ENCODE measurements at places on chromosomes 4 and X.

GRCh38 chr4:81030061-81030980, at the start of gene BMP3:
BMP3 (plus strand) TSS chr4:81030708; CDS start chr4:81031285, 577 bp downstream.
- no peak for DNase-seq

- no peak for DNase-seq
Measured at GRCh38 chr4:38166082-38166481, 205.9 kb downstream of the PTTG2 start.

DNA sequence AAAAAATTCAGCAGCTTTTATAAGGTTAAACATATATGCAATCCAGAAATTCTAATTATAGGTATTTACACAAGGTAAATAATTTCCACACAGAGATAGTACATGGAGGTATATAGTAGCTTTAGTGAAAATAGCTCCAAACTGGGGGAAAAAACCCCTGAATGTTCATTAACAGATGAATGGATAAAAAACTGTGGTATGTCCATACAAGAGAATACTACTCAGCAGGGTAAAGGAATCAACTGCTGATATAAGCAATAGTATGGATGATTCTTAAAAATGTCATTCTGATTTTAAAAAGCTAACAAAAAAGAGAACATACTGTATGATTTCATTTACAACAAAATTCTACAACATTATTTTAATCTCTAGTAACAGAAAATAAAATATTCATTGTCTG, 37.2 kb upstream of the FRMD7 start:
- DNase-seq = no peak

GRCh38 chrX:79371640-79372039, 4.5 kb upstream of the ITM2A start:
- DNase-seq = no peak

DNA sequence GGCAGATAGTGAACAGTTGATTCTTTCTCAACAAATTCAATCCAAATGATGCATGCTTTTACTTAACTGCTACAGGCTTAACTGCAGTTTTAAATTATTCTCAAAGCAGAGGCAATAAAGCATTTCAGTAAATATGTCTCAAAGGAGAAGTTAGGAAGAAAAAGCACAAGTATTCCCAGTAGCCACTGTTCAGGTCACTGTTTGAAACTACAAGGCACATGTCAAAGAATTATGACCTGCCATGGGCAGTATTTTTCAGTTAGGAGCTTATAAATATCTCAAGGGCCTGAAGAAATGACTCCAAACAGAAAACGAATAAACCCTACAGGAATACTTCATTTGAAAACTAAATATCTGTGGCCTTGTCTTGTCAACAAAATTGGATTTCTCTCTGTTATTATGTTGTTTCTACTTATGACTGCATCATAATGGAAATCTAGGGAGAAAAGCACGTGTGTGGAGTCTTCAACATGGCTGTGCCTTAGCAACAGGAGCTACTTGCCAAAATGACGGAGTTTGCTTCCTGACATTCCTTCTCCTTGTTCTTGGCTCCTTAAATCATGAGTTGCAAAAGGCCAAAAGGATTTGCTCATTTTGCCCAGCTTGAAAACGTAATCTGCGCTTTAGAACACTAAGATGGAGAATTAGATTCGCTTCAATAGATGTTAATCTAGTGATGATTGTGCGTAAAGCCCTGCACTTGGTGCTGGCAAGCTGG, 67.6 kb upstream of the GPR101 start:
- no peak for DNase-seq
